NCI-H2081 (cell line): ENCODE measurements at places on chromosomes 7 and 10.

- DNase-seq, result no peak
Measured at GRCh38 chr7:75888464-75889222, 9.8 kb downstream of the RHBDD2 start.

DNA sequence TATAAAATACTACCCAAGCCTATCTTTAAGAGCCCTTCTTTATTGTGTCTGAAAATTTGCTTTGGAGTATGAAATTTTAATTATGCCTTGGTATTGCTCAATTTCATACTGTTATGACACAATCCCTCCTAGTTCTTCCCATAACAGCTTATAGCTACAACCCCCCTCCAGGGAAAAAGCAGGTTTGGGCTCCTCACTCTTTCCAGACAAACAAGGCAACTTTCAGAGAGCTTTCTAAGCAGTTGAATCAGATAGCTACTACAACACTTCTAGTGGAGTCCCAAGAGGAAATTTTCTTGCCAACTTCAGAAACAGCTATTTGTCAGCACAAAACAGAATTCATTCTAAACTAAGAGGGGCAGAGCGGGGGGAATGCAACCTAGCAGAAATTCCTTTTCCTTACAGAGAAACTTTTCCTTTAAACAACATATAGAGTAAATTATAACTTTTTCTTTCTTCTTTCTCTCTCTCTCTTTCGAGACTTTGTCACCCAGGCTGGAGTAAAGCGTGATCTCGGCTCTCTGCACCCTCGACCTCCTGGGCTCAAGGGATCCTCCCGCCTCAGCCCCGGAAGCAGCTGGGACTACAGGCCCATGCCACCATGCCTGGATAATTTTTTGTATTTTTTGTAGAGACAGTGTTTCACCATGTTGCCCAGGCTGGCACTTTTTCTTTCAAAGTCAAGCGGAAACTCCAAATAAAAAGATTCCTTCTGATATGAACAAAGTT, 26.0 kb upstream of the JMJD1C start:
- no peak for DNase-seq

GRCh38 chr10:101295261-101295660, 58.7 kb upstream of the BTRC start:
- DNase-seq, result no peak

DNA sequence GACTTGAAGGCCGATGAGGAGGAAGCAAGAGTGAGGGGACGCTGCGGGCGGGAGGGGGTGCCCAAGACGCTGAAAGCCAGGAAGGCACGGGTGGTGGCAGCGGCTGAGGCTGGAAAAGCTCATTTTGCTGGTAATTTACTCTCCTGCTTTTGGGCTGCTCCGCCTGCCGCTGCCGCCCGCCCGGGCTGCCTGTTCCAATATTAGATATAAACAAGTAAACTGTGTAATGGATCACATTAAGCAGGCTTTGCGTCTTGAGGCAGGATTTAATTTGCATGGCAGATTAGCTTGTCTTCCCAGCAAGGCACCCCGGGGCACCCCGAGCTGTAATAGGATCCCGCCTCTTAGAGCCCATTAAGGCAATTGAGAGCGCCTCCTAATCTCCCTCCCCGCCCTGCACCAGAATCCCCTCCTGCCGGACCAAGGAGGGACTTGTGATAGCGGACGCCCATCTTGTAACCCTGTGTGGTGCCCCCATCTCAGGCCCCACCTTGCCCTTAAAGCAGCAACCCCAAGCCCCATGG, 46.1 kb upstream of the SLF2 start:
- no peak for DNase-seq

GRCh38 chr10:79404231-79404609, 41.2 kb downstream of the ZCCHC24 start:
- no peak for DNase-seq

- DNase-seq, result peak; percentile 68
Measured at GRCh38 chr7:108570146-108570755, 577 bp downstream of the DNAJB9 start.
